ENCODE measurements at places on chromosomes 2 and 18. TPM values are rescaled to one million over a fixed set of nuclear protein-coding genes. Genes with fewer than 3 reads are reported as not detected.

GRCh38 chr2:231318954-231319353, 76.6 kb upstream of the B3GNT7 start:
- DNase-seq: no peak

The PUS10 gene
- total RNA-seq: 8.8 TPM

The SETBP1 gene
- total RNA-seq: 3.7 TPM

The PARD6G gene
- total RNA-seq: 0.22 TPM

The ACADL gene
- not detected for total RNA-seq

- DNase-seq: no peak
Observed at GRCh38 chr2:101895819-101896322, 95.9 kb upstream of the IL1R2 start.

The GALNT5 gene
- total RNA-seq: not detected

The NMUR1 gene
- 0.60 TPM for total RNA-seq

The SLC11A1 gene
- total RNA-seq: 0.17 TPM

DNA sequence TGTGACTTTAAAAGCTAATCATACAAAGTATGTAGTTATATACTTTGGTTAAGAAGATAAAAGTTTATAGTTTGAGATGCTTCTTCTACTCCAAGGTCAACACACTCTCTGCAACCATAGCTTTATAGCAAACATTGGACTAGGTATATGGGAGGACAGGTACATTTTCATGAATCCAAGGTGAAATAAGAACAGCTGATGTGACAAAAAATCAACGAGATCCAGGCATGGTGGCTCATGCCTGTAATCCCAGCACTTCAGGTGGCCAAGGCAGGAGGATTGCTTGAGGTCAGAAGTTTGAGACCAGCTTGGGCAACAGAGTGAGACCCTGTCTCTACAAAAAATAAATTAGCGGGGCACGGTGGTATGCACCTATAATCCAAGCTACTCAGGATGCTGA, 163.3 kb upstream of the VWC2L start:
- DNase-seq: no peak

The ELOA2 gene
- total RNA-seq: not detected

- no peak for DNase-seq
Observed at GRCh38 chr2:102523651-102524050, 50.6 kb downstream of the SLC9A4 start.

The DNER gene
- total RNA-seq: not detected

DNA sequence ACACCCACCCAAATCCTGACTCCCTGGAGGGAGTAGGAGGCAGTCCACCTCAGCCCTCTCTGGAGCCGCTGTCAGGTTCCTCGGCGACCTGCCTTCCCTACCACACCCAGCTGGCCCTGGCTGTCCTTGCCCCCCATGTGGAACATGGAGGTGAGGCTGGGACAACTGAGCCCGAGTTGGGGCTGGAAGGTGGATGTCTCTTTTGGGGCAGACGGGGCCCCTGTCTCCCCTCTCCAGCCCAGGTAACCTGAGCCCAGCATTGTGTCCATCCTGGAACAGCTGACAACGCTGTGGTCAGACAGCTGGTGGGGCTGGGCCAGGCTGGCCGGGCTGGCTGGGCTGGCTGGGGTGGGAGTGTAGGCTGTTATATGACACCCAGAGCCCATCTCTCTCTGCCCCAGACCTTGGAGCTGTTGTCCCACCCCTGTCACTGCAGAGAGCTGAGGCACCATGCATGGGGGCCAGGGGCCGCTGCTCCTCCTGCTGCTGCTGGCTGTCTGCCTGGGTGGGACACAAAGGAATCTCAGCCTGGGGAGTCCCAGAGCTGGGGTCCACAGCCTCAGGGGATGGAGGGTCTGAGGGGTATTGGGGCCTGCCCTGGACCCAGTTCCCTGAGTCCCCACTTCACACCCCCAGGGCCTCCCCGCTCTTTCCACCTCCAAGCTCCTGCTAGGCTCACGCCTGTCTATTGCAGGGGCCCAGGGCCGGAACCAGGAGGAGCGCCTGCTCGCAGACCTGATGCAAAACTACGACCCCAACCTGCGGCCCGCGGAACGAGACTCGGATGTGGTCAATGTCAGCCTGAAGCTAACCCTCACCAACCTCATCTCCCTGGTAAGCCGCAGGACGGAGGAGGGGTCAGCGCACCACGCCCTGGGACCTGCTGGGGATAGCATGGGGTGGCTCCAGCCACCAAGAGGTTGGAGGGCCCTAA, at the start of gene CHRNG:
TSS of gene CHRNG (plus strand) at position 395 of the 934 bp plus-strand sequence. CDS start at position 451, 56 bp downstream.
- no peak for DNase-seq

DNA sequence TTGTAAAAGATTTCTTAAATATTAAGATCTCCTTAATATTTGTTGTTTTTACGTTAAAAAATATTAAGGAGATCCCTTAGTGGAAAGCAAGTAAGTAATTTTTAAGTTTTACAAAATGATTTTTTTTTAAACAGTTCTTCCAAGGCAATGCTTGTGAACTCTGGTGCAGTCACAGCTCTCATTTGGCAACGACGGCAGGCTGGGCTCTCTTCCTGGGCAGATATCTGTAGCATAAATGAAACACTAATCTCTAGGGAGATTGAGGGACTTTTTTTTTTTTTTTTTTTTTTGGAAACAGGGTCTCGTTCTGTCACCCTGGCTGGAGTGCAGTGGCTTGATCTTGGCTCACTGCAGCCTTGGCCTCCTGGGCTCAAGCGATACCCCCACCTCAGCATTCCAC, 38.5 kb downstream of the GORASP2 start:
- no peak for DNase-seq

The FBXO48 gene
- total RNA-seq: 2.8 TPM

- no peak for DNase-seq
Observed at GRCh38 chr2:68417926-68418325, 49.2 kb downstream of the FBXO48 start.

The CAPN14 gene
- 0.12 TPM for total RNA-seq

DNA sequence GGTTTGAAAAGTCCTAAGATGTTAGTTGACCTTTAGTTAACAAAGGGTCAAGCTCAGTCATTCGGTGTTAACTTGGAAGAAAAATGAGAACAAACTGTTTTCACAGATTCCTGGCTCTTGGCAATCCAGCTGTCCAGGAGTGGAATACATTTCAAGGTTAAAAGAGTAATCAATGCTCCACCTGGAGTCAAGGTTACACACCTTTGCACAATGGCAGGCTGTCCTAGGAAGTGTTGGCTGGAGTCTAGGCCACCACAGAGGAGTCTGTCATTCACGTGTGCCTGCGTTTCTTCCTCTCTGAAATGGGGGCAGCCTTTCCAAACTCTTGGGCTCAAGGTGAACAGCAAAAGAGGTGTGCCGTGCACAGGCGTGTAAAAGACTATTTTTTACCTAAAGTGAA, 6.3 kb upstream of the ID2 start:
- no peak for DNase-seq

The RNF125 gene
- 36.0 TPM for total RNA-seq

GRCh38 chr2:99084256-99084655, 57.3 kb upstream of the C2orf15 start:
- no peak for DNase-seq

The CCDC68 gene
- not detected for total RNA-seq

- no peak for DNase-seq
Observed at GRCh38 chr18:71238974-71239624, 950.3 kb downstream of the SOCS6 start.

GRCh38 chr2:156490466-156490840, 54.3 kb downstream of the GPD2 start:
- DNase-seq: no peak

DNA sequence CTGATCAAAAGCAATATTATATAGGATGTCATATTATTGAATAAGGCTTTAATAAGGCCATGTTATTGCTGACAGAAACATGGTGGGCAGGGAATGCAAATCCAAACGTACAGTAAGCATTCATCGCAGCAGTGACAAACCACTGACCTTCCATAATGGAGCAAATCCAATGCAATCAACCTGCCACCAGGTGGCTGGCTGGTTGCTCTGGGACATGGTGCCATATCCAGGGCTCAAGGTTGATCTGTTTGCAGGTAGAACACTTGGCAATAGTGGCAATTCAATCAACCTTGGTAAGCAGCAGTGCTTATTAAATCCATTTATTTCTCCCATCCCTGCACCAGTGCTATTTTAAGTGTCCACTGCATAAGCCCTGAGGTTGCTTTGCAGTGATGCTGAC, 75.4 kb downstream of the CERKL start:
- no peak for DNase-seq

DNA sequence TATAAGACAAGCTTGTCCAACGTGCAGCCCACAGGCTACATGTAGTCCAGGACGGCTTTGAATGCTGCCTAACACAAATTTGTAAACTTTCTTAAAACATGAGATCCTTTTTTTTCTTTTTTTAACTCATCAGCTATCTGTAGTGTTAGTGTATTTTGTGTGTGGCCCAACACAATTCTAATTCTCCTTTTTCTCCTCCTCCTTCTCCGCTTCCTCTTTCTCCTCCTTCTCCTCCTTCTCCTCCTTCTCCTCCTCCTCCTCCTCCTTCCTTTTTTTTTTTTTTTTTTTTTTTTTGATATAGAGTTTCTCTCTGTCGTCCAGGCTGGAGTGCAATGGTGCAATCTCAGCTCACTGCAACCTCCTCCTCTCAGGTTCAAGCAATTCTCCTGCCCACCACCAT, 39.3 kb upstream of the GTF2A1L start:
- no peak for DNase-seq

- no peak for DNase-seq
Observed at GRCh38 chr18:27382567-27383216, 197.6 kb upstream of the CHST9 start.

DNA sequence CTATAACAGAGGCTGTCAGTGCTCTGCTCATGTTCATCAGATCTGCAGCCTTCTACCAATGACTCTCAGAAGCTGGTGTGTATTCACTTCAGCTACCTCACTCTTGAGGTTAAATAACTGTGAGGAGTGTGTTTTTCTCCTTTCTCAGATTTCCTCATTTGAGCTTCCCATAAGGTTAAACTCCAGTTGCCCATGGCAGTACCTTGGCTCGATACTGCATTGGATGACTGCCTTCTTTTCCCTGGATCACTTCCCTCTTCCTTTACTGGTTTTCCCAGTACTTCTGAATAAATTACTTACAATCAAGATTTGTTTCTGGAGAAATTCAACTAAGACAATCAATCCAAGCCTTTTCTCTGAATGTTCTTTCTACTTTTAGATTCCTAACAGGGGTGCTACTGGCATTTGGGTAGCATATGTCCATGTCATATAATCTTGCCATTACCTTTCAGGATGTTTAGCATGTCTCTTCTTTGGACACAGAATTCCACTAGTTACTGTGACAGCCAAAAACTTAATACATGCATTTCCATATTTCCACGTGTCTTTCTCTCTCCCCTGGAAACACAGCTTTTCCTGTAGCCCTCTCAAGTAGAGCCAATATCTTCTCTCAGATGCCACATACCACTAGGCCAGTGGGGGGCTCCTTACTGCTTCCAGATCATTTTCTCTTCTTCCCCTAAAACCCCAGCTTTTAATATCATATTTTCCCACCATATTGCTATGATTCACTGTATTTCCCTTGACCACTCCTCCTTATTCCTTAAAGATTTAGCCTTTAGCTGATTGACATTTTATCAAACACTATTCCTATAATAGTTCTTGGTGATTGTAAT, 15.0 kb upstream of the SPOPL start:
- no peak for DNase-seq

DNA sequence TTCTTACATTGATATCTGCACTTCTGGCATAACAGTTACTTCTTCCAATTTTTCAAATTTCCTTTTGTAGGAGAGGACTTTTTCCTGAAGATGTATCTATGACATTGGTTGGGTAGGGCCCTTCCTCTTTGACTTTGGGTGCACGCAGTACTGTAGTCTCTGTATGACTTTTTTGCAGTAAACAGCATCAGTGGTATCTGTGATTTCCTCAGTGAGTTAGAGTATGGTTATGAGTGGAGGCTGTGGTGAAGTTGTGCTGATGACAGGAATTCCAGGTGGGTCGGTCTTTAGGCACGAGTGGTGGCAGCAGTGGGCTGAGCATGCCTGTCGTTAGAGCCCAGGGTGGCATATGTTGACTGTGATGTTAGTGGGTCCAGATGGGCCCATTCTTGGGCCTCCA, 17.6 kb downstream of the ACVR1C start:
- no peak for DNase-seq

GRCh38 chr2:42824454-42824807, 32.0 kb upstream of the HAAO start:
- no peak for DNase-seq

The GKN1 gene
- not detected for total RNA-seq

- no peak for DNase-seq
Observed at GRCh38 chr2:218259099-218259961, 1.5 kb upstream of the GPBAR1 start.

The CD207 gene
- total RNA-seq: not detected

The DSG4 gene
- not detected for total RNA-seq
